ENCODE measurements at places on chromosomes 5 and 9.

DNA sequence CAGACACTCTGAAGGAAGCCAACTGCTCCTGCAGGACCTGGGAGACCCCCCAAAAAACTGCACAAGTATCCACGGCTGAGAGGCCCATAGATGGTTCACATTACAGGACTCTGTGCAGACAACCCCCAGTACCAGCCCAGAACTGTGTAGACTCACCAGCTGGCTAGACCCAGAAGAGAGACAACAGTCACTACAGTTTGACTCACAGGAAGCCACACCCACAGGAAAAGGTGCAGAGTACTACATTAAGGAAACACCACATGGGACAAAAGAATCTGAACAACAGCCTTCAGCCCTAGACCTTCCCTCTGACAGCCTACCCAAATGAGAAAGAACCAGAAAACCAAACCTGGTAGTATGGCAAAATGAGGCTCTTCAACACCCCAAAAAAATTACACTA is 281.2 kb upstream of the RGMB start:
- DNase-seq: no peak

GRCh38 chr9:127417131-127418036 is 6.8 kb upstream of the ZNF79 start:
- no peak for DNase-seq

DNA sequence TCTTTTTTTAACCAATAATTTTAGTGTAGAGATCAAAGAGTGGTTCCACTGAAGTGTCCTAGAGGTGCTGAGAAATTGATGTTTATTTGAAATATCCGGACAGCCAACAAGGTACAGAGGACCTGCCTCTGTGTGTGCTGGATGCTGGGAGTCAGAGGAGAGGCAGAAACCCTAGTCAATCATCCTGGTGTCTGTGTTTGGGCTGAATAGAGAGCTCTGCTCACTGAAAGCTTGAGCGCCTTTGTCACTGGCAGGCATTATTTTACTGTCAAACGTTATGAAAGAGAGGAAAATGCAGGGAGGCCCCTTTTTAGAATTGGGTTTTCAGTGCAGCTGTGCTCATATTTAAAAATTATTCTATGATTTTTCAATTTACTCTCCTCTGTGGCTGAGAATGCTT is 480.3 kb upstream of the TYRP1 start:
- no peak for DNase-seq

DNA sequence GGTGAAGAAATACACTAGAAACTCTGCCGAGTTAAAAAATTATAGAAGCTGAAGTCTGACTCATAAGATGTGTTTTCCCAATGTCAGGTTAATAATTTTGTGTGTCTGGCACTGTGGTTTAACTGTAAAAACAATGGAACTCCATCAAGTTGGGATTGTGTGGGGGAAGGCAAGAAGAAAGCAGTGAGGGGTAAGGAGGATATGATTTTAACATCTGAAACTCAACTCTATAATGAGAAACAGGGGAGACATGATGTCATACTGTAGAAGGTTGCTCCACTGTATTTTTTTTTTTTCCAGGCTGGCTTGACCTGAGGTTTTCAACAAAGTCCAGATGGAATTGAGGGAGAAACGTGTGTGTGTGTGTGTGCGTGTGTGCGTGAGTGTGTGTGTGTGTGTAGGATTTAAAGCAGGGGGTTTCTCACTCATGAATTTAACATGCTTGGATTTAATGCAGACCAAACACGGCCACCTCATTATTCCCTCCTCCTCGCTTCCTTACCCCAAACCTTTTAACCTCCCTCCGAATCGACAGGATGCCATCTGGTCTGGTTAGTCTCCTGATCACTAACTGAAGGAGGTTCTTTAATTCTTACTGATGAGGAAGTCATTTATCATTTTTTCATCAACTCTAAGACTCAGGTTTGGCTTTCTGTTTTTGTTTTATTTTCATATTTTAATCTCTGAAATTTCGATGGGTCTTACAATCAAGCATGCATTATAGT is 140.2 kb upstream of the LPAR1 start:
- DNase-seq: no peak

DNA sequence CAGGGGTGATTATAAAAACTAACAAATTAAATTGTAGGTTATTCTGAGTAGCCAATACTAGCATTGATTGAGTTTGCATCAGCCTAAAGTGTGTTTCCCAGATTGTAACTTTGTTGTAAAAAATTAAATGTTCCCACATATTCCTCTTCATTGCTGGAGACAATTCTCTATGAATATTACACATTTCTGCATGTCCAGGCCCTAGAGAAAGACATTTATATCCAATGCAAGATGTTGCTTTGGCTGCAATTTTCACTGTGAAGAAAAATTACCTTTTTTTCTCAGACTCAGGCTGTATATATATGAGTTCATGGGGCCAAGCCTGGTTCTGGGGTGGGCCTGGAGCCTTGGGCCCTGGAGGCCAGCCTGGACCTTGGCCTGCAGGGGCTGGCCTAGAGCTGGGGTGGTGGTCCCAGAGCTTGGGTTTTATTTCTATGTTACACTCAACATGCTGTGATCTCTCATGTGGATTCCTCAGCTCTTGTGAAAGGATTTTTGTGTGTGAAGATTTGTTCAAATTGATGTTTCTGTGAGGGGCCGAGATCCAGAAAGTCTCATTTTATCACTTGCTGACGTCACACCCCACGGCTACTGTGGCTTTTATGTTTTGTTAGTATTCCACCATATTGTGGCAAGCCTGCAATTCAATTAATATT is 232.5 kb downstream of the SPATA31A1 start:
- no peak for DNase-seq

GRCh38 chr9:21754741-21755140 is 47.7 kb upstream of the MTAP start:
- DNase-seq: no peak

DNA sequence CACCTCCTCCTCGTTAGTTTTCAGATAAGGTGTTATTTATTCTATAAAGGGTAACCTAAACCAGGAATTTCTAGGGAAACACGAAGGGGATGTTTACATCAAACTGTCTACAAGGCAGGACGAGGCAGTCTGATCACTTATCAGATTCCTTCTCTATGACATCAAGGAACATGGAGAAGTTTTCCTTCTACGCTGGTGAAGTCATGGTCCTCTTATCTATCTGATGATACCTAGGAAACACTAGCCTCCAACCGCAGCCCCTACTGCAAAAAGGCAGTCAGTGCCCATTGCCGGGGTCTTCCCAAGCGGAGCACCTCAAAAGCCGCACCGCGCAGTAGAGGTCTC is 1.5 kb downstream of the MPDZ start:
- no peak for DNase-seq

DNA sequence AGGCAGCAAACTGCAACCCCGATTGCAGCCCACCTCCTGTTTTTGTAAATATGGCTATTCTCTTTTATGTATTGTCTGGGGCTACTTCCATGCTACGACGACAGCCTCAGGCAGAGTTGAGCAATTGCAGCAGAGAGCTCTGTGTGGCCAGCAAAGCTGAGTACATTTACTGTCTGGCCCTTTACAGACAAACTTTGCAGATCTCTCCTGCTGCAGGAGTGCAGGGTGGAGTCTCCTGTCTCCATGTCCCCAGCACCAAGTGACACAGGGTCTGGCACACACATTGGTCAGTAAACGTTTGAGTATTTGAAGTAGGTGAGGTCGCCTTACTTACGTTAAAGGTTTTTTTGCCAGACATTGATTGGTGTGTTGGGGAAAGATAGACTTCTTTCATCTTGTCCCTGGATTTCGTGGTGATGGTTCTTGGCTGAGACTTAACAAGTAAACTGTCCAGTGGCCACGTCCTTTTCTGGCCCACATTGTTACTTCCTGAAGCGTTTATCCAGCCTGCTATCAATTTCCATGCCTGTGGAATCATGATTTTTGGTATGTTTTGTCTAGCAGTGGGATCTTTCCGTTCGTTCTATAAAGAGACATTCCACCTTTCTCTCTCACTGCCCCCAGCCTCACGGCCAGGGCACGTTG is 27.2 kb downstream of the PRRC2B start:
- no peak for DNase-seq

- no peak for DNase-seq
Measured at GRCh38 chr5:149271195-149271715, 404 bp upstream of the AFAP1L1 start.

DNA sequence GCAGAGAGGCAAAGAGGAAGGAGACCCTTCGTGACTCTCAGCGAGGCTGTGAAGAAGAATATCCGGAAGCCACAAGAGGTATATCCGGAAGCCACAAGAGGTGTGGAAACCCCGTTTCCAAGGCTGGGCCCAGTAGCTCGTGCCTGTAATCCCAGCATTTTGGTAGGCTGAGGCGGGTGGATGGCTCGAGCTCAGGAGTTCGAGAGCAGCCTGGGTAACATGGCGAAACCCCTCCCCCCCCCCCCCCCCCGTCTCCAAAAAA is 612 bp upstream of the BBLN start:
- DNase-seq: no peak

GRCh38 chr9:121268851-121269641 is 1.1 kb downstream of the GSN start:
- no peak for DNase-seq

DNA sequence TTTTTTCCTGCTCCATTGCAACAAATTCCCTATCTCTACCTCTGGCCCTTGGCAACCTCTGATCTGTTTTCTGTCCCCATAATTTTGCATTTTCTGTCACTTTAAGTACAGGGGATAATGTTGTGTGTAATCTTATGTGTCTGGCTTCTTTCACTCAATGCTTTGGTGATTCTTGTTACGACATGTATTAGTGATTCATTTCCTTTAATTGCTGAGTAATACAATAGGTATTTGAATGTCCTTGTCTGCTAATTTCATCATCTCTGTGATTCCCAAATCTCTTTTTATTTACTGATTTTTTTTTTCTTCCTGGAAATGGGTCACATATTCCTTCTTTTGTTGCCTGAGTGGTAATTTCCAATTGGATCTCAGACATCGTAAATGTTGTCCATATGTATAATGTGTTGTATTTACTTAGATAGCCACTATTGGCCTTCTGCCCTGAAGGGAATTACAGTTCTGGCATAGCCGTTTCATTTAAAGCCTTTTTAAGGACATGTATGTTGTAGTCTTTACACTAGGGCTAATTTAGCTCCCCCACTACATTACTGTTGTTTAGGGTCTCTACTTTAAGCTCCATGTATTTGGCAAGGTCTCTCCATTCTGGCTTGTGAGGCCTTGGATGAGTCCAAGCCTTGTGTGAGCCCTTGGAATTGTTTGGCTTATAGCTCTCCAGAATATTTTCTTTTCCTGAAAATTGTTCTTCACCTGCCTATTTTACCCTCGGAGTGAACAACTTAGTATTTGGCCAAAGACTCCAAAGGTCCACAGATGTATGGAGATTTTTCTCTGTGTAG is 683.8 kb downstream of the LRRC70 start:
- no peak for DNase-seq

DNA sequence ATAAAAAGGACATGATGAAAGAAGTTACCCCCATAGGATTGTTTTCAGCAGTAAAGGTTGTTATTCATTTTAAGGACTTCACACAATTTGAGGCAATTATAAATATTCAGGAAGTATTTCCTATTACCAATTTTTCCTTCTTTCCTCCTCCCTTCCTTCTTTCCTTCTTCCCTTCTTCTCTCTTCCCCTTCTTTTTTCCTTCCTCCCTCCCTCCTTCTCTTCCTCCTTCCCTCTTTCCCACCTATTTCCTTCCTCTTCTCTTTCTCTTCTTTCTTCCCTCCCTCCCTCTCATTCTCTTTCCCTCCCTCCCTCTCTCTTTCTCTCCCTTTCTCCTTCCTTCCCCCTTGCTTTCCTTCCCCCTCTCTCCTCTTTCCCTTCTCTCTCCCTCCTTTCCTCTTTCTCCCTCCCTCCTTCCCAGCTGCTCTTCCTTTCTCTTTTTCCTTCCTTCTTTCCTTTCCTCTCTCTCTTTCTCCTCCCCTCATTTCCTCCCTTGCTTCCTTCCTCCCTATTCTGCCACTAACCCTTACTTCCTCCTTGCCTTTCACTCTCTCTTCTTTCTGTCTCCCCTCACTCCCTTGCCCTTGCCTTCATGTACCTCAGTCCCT is 105.1 kb downstream of the ADRB2 start:
- no peak for DNase-seq
